ENCODE measurements at places on chromosomes 5 and 9. TPM values are rescaled to one million over a fixed set of nuclear protein-coding genes. Genes with fewer than 3 reads are reported as not detected.

DNA sequence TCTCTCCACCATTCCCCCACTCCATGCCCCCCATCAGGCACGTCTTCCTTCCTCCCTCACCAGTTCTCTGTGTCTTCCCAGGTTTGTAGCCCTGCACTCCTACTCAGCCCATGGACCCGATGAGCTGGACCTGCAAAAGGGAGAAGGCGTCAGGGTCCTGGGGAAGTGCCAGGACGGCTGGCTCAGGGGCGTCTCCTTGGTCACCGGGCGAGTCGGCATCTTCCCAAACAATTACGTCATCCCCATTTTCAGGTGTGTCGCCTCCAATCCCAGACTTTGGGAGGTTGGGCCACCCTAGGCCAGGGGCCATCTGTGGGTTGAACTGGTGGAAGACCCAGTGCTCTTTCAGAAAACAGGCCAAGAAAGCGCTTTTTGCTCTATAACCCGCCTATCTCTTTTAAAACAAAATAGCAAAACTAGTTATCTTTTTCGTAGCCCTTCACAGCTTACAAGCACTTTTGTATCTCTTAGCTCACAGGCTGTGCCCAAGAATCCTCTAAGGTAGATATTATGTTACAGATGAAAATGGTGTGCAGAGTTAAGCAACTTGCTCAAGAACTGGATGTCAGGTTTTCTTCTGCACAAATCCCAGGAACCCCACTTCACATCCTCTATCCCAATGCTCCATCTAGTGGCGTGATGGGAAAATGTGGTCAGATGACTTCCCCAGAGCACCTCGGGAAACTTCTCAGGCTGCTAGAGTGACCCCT lies 56.2 kb downstream of the PLAC8L1 start:
- DNase-seq = no peak
- no peak overlapping the region for H3K27ac ChIP-seq
- H3K4me3 ChIP-seq = no peak overlapping the region
- H3K27me3 ChIP-seq = no peaks in the 10 kb centered on the region
- no peaks in the 10 kb centered on the region for H3K4me1 ChIP-seq
- H3K36me3 ChIP-seq = no peaks in the 10 kb centered on the region

- H3K4me3 ChIP-seq = peak overlapping the region; percentile 44
- H3K27ac ChIP-seq = no peak overlapping the region
- H3K4me1 ChIP-seq = no peaks in the 10 kb centered on the region
- H3K36me3 ChIP-seq = no peaks in the 10 kb centered on the region
These were observed 499 bp upstream of the TMEM232 start for GRCh38 chr5:110727025-110727314.

DNA sequence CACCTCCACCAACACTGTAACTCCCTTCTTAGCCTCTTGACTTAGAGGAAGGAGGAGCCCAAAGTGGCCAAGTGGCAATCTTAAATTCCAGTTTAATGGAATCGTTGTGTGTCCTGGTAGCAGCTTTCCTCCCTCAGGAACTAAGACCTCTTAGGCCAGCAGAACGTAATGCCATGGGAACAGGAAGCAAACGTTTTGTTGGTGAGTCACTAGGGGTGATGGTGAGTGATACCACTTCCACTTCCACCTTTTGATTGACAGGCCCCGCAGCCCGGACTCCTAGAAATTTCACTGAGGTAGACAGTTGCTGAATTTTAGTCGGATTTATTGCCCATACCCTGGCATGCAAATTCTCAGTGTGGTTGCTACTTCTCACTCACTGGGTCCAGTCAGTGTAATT lies 94.2 kb upstream of the FBN2 start:
- H3K36me3 ChIP-seq = no peaks in the 10 kb centered on the region
- no peaks in the 10 kb centered on the region for H3K27me3 ChIP-seq
- H3K4me3 ChIP-seq = no peak overlapping the region
- no peak for DNase-seq
- H3K27ac ChIP-seq = no peak overlapping the region

- H3K27ac ChIP-seq = peak overlapping the region; percentile 19
- DNase-seq = no peak
- H3K27me3 ChIP-seq = no peaks in the 10 kb centered on the region
- no peaks in the 10 kb centered on the region for H3K36me3 ChIP-seq
These were observed 35.3 kb upstream of the SMARCA2 start for GRCh38 chr9:1979741-1980367.

- H3K36me3 ChIP-seq = peaks cover 28% of the 10 kb centered on the region
- no peak for DNase-seq
- H3K27me3 ChIP-seq = no peaks in the 10 kb centered on the region
- H3K4me1 ChIP-seq = no peaks in the 10 kb centered on the region
These were observed 10.5 kb downstream of the SLC22A5 start for GRCh38 chr5:132380047-132380446.

DNA sequence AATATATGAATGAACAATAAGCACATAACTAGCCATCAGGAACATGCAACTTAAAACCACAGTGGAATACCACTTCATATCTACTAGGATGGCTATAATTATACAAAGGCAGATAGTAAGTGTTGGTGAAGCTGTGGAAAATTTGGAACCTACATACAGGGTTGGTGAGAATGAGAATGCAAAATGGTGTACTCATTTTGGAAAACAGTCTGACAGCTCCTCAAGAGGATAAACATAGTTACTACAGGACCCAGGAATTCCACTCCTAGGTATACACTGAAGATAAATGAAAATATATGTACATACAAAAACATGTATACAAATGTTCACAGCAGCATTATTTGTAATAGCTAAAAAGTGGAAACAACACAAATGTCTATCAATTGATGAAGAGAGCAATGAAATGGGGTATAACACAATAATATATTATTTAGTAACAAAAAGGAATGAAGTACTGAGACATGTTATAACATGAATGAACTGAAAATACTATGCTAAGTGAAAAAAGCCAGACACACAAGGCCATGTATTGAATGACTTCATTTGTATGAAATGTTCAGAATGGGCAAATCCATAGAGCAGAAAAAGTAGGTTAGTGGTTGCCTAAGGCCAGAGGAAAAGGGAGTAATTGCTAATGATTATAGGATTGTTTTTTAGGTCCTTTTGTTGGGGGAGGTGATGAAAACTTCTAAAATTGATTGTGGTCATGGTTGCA lies 31.2 kb upstream of the CDK5RAP2 start:
- DNase-seq = no peak
- H3K4me3 ChIP-seq = no peak overlapping the region
- no peaks in the 10 kb centered on the region for H3K27me3 ChIP-seq
- no peaks in the 10 kb centered on the region for H3K4me1 ChIP-seq
- H3K27ac ChIP-seq = no peak overlapping the region

GRCh38 chr9:89482056-89482851 lies 15.7 kb downstream of the SEMA4D start:
- H3K4me1 ChIP-seq = peaks cover 82% of the 10 kb centered on the region
- H3K27ac ChIP-seq = no peak overlapping the region
- no peak for DNase-seq
- no peaks in the 10 kb centered on the region for H3K36me3 ChIP-seq
- H3K4me3 ChIP-seq = no peak overlapping the region

GRCh38 chr5:165425594-165425993 lies 1920.2 kb downstream of the MAT2B start:
- no peak overlapping the region for H3K27ac ChIP-seq
- H3K4me1 ChIP-seq = no peaks in the 10 kb centered on the region
- DNase-seq = no peak
- no peak overlapping the region for H3K4me3 ChIP-seq

DNA sequence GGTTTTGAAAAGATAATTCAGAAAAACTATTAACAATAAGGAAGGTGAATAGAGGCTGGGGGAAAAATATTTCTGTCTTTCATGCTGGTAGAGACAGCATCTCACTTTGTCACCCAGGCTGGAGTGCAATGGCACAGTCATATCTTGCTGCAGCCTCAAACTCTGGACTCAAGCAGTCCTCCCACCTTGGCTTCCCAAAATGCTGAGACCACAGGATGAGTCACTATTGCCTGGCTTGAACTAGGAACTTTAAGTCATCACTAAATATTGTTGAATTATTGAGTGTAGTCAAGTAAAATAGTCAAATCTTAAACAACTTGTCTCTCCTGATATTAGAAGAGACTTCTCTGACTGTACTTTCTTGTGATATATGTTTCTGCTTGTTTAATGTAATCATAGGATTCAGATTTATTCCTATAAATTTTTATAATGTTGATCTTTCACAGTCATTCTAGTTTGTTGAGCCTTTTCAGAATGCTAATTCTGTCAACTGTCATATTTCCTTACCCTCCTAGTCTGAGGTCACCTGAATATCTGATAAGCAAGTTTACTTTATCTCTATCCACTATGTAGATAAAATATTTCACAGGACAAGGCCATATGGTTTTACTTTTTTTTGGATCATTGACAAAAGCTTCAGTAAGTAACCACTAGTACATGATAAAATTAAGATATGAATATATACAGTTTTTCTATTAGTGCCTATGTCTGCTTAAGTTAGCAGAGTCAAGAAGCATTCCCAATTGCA lies 1696.5 kb downstream of the MAT2B start:
- H3K4me1 ChIP-seq = no peaks in the 10 kb centered on the region
- H3K4me3 ChIP-seq = no peak overlapping the region
- no peak overlapping the region for H3K27ac ChIP-seq
- DNase-seq = no peak
- H3K27me3 ChIP-seq = no peaks in the 10 kb centered on the region

GRCh38 chr9:135673941-135674340 lies 10.8 kb downstream of the LCN9 start:
- peaks cover 38% of the 10 kb centered on the region for H3K27me3 ChIP-seq
- no peaks in the 10 kb centered on the region for H3K4me1 ChIP-seq
- no peaks in the 10 kb centered on the region for H3K36me3 ChIP-seq
- DNase-seq = peak; percentile 52
- no peak overlapping the region for H3K4me3 ChIP-seq

DNA sequence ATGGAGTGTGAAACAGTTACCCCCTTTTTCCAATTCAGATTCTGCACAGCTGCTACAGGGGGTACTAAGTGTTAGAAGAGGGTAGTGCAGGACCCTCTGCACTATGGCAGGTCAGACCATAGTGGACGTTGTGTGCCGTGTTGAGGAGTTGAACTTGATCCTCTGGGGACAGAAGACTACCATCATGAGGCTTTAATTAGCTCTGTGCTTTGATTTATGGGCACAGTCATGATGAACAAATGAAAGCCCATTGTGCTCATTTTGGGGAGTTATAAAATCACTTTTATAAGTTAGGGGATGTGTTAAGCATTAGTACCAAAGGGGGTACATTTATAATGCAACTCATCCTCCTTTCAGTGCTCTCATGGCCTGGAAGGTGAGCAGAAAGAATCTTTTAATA lies 62.7 kb downstream of the ZSWIM6 start:
- H3K27ac ChIP-seq = no peak overlapping the region
- no peak overlapping the region for H3K4me3 ChIP-seq
- H3K36me3 ChIP-seq = no peaks in the 10 kb centered on the region
- no peak for DNase-seq
- no peaks in the 10 kb centered on the region for H3K4me1 ChIP-seq

DNA sequence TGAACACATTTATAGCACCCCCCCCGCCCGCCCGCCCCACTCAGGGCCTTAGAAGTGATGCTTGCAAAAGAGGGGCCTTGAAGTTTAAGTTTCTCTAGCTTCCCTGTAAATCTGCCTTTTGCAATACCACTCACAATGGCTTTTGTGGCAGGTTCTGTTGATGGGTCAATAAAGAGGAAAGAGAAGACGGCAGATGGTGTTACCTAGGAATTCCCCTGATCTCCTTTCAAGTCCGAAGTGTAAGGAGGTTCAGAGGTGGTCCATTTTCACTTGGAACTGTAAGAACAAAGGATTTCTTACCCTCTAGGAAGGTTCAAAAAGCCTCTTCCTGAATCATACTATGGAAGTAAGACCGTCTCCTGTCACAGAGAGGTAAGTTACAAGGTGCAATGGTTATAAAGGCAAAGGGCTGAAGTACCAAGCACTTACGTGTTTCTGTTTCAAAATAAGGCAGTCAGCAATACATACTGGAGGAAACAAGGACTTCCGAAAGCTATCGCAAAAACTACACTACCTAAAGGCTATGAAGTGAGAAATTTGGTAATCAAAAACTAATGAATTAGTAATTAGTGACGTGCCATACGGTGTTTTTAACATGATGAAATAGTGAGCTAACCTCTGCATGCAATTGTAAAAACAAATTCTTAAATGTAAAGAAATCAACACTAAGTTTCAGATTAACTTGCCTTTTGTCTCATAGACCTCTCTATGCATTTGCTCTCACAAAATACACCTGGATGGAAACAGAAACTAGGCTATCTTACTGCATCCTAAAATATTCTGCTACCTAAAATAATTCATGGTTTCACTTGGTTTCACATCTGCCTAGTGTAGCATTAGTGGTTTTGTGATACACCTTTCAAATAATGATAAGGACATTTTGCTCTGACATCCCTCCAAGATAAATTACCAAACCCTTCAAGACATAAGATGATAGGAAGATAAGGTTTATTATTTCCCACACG lies 589.4 kb upstream of the FAM174A start:
- no peak overlapping the region for H3K27ac ChIP-seq
- no peaks in the 10 kb centered on the region for H3K27me3 ChIP-seq
- H3K4me1 ChIP-seq = no peaks in the 10 kb centered on the region
- H3K4me3 ChIP-seq = no peak overlapping the region

GRCh38 chr5:180555168-180555921 lies 36.0 kb downstream of the SCGB3A1 start:
- no peak overlapping the region for H3K27ac ChIP-seq
- H3K4me1 ChIP-seq = no peaks in the 10 kb centered on the region
- no peaks in the 10 kb centered on the region for H3K27me3 ChIP-seq
- H3K4me3 ChIP-seq = no peak overlapping the region

DNA sequence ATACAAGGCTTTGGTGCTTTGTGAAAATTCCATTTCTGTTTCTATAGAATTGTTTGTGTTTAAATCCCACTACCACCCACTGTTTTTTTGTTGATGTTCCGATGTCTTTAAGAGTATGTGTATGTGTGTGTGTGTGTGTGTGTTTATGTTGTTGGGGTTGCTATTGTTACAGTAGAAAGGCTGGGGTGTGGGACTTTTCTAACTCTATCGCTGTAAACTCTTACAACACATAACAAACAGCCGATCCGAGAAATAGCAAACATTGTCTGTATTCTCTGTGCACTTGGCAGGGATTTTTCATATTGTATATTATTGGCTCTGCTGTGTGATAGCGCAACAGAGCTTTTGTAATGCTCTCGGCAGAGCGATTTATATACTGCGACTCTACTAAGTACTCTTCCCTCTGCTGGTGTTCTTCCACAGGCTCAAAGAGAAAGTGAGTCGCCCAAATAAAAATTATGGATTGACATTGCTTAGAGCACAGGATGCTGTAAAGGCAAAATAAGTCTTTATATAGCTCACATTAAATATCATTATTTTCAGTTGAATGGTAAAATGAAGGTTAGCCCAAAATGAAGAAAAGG lies 492.2 kb upstream of the ARRDC3 start:
- no peak for DNase-seq
- H3K4me1 ChIP-seq = no peaks in the 10 kb centered on the region
- H3K36me3 ChIP-seq = no peaks in the 10 kb centered on the region

DNA sequence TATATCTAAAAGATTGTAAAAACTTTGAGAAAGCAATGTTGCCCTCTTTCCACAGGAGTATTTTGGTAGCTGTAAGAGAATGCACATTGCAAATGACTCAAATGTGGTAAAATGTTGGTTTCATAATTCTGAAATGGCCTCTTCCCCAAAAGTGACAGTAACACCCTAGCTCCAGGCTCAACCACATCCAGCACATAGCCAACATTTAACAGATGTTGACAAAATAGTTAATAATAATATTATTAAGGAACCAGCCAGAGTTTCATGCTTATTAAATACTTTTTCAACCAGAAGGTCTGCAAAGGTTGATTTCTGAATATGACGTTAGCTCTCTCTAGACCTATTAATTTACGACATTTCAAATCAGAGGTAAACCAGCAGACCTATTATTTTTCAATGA lies 1.3 kb downstream of the ANXA1 start:
- no peaks in the 10 kb centered on the region for H3K27me3 ChIP-seq
- peak overlapping the region; percentile 15 for H3K4me3 ChIP-seq
- peaks cover 67% of the 10 kb centered on the region for H3K4me1 ChIP-seq

Gene NDST1
- total RNA-seq = 261 TPM

Gene ORM2
- total RNA-seq = 0.93 TPM

Gene ADGRV1
- not detected for total RNA-seq

Gene SLC36A2
- not detected for total RNA-seq
